ENCODE measurements at places on chromosomes 2 and 18. TPM values are rescaled to one million over a fixed set of nuclear protein-coding genes. Genes with fewer than 3 reads are reported as not detected.

Gene STPG4
- 0.32 TPM for total RNA-seq

Gene MC2R
- total RNA-seq = not detected

Gene COL4A4
- 1.2 TPM for total RNA-seq

Gene TUBA4B
- not detected for total RNA-seq

Gene PCARE
- total RNA-seq = not detected

Gene CAVIN2
- 31.3 TPM for total RNA-seq

Gene LIMS3
- 1.6 TPM for total RNA-seq

Gene ABCB6
- total RNA-seq = 18.9 TPM

Gene TMEM247
- total RNA-seq = not detected

Gene C1QL2
- total RNA-seq = 0.66 TPM

Gene CCDC138
- total RNA-seq = 13.5 TPM

Gene ALMS1
- 53.1 TPM for total RNA-seq

Gene CDH2
- total RNA-seq = 0.16 TPM

Gene FBXO15
- 0.64 TPM for total RNA-seq

Gene TTC21B
- total RNA-seq = 54.3 TPM

Gene RNF152
- total RNA-seq = 8.6 TPM

Gene HOXD13
- total RNA-seq = not detected

Gene TRABD2A
- 5.6 TPM for total RNA-seq

Gene SCYGR7
- total RNA-seq = not detected

Gene CREG2
- not detected for total RNA-seq

Gene HOXD12
- total RNA-seq = not detected

Gene DNAH6
- 3.0 TPM for total RNA-seq
